T1000 (cell line): ENCODE measurements at places on chromosomes 3 and 15.

- no peak for DNase-seq
These were observed 38.9 kb downstream of the PCSK6 start for GRCh38 chr15:101450403-101451265.

GRCh38 chr15:76345880-76346668, 9.5 kb downstream of the ISL2 start:
- no peak for DNase-seq

- no peak for DNase-seq
These were observed 23.1 kb downstream of the PLSCR5 start for GRCh38 chr3:146581951-146582467.

GRCh38 chr3:177538048-177538749, 340.9 kb upstream of the TBL1XR1 start:
- no peak for DNase-seq

DNA sequence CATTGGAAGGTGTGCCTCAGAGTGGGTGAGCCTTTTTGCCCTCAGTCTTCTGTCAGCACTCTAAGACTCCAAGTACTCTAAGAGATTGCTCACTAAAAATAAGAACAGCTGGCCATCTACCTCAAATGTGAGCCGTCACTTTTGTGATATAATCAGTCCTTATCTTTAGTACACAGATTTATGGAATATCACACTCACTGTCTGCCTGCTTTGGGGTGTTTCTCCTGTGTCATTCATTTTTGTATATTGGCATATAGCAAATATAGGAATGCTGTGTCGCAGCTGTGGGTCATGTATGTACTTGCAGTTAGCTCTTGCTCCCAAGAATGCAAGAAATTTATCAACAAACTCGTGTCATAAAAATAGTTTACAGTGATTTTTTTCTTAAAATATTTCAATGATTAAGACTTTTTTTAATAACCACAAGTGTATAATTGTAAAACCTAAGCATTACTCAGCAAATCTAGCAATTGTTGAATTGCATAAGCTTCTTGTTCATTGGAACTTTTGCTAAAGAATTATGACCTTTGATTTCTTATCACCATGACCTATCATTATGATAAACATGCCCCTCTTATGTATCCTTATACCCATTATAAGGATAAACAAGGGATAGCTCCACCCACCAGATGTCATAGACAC, 18.8 kb downstream of the SETD5 start:
- DNase-seq, result no peak
